ENCODE measurements at places on chromosomes 4 and X.

GRCh38 chrX:63713526-63713925, 71.5 kb downstream of the ARHGEF9 start:
- no peak for DNase-seq

DNA sequence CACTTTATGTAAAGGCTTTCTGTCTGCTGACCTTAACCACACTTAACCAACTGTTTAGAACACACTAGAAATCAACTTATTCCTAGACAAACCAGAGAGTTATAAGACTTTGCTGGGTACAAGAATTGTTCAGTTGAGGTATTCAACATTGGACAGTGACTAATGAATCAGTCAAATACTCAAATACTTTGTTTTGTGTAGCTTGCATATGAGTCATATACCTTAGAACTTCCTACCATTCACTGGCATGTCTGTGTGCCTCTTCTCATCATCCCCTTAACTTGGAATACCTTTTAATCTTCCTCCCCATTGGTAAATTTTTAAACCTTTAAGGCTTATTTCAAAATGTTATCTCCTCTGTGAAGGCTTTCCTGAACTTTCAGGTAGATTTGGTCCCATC, 708.8 kb upstream of the GRIA3 start:
- no peak for DNase-seq

DNA sequence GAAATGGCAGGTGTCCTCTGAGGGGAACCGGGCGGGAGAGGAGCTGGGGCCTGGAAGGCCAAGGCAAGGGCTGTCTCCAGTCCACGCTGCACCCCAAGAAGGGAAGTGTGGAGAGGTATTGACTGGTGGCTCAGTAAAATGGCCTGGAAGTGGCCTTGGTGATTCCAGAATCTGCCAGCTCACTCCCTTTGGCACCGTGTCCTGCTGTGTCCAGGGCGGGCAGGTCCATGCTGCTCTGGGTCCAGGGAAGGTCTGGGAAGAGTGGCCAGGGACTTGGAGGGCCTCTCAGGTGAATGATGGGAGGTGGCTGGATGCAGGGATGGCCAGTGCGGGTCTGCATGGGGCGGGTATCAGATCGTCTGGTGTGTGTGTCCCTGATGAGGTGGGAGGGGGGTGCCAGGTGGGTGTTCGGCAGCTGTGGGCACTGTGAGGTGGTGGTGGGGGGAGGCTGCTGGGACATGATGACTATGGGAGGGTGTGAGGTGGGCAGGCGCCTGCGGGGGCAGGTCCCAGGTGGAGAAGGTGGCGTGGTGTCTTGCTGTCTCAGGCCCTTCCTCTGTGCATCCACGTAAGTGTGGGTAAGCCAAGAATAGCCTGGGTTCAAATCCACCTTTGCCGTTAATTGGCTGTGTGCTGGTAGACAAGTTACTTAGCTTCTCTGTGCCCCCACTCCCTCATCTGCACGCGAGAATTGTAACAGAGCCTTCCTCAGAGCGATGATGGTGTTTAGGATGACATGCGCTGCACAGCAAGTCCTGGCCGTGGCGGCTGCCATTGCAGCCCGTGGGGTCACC, 17.7 kb downstream of the RGS12 start:
- DNase-seq, result no peak

DNA sequence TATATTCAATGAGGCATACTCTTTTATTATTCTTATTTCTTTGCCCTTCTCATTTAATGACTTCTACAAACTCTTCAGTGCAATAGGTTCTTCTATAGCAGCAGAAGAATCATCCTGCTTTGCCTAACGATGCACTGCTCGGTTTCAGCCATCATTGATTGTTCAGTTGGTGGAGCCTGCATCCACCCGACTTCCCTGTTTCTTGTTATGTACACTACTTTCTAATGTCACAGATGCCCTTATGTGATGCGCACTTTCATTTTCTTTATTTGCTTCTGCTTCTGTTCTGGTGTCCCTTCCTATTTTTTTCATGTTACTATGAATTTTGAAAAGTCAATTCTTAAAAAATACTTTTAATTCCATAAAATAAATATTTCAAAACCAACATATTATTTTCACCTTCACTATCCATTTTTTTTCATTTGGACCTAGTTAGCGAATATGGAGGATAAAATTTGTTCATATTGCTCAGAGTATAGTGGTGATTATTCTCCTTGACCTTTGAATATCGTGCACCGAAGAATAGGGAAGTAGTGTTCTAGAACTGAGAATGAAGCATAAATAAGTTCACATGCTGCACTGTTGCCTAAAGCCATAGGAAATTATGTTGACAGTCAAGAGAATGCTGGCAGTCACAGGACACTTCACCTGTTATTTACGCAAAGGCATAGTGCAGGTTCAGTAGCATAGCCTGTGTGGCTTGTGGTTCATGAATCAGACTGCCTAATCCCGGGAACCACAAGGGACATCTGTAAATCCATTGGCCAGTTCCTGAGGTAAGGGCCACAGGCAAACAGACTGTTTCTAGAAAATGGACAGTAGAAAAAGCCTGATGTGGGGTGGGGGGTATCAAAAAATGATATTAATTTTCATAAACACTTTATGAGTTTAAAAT, 21.3 kb upstream of the SFRP2 start:
- DNase-seq, result no peak

DNA sequence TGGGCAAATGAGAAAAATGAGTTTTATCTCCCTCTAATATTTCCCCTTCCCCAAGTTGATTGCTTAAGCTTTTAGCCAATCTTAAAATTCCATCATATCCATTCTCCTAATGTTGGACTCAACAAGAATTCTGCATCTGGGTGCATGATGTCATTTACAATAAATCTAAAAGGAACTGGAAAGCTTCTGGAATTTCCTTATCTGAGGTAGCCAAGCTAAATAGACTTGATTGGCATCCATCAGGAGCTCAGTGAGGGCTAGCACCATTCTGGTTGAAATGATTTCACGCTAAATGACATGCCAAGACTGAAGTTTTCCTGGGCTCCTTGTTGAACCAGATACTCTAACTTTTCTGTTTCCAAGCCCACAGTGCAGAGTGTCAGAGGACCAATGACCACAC, 110.3 kb upstream of the SCML1 start:
- DNase-seq, result no peak

DNA sequence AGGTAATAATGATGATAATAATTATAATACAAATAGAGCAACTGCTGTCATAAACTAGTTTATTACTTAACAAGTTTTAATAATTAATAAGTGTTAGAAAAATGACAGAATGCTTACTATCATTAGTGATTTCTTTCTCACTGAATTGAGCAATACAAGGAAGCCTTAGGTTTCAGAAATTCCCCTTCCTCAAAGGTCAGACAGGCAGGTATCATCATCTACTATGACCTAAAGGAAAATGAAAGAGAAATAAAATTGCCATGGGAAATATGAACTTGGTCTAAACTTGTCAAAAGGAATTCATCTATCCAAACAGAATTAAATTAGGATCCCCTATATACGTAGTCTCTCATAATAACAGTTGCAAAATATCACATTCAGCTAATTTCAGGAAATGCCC, 56.3 kb upstream of the SLC7A11 start:
- no peak for DNase-seq

DNA sequence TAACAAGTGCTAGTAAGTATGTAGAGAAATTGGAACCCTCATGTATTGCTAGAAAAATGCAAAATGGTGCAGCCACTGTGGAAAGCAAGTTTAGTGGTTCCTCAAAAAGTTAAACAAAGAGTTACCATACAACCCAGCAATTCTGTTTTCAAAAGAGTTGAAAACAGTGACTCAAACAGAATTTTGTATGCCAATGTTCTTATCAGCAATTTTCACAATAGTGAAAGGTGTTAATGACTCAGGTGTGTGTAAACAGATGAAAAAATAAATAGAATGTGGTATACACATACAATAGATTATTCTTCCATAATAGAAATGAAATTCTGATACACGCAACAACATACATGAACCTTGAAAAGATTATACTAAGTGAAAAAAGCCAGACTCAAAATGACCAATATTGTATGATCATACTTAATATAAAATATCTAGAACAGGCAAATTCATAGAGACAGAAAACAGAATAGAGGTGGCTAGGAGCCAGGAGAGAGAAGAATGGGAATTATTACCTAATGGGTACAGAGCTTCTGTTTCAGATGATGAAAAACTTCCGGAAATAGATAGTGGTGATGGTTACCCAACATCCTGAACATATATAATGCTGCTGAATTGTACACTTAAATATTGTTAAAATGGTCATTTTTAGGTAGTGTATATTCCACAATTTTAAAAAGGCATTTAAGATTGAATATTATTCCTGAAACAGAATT, 51.6 kb downstream of the WDFY3 start:
- no peak for DNase-seq

- DNase-seq, result no peak
Measured at GRCh38 chrX:109448282-109448938, 33.5 kb downstream of the GUCY2F start.

DNA sequence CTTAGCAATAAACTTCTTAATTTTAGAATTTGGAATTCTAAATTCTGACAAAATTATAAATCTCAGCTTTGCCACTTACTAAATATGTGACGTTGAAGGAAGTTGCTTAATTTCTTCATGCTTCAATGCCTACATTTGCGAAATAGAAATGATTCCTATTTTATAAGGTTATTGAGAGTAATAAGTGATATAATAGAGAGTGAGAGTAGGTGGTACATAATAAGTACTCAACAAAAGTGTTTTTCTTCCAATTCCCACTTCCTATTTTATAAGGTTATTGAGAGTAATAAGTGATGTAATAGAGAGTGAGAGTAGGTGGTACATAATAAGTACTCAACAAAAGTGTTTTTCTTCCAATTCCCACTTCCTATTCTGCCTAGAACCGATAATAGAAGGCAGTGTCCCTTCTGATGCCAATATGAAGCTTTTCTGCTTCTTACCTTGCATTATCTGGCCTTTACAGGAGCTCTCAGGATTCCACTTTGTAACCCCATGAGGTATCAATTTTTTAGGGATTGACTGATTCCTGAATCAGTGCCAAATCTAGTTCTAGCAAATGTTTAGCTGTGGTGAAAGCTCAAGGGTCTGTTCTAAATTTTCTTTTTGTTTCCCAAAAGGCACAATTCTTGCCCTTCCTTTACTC, 31.4 kb downstream of the VSIG4 start:
- no peak for DNase-seq

DNA sequence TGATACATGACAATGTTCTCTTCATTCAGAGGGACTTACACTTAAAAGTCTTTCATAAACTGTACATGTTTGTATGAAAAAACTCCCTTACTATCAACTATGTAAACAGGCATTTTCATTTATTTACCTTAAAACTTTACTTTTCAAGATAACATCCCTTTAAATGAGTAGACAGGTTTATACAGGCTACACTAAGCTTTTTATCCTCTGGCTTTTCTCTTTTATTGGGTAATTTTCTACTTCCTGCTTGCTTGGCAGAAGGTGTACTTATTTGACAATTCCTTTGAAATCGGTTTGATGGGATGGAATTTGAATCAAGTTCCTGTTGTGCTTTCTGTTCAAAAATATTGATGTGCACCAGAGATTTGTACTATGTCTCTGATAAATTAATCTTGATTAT, 81.4 kb downstream of the PTPN13 start:
- no peak for DNase-seq

DNA sequence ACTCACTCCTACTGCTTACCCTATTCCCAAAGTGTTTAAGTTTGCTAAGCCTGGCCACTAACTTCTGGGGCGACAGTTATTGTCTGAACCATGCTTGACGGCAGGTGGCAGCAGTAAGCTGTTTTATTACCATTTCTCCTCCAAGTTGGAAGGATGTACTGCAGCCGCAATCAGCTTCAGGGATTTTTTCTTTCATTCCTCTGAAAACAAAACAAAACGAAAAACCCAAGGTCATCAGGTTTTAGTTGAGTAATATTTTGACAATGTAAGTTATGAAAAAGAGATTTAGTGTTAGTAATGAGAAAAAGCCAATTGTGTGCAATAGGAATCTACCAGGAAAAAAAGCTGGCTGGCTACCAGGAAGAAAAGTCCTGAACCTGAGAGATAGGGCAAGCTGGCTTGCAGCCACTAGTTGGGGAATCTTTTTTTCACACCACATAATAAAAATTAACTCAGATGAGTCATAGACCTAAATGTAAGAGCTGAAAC, 13.2 kb upstream of the RAB9B start:
- DNase-seq, result peak; percentile 6

- DNase-seq, result no peak
Measured at GRCh38 chrX:21718575-21718974, 39.3 kb downstream of the SMPX start.

DNA sequence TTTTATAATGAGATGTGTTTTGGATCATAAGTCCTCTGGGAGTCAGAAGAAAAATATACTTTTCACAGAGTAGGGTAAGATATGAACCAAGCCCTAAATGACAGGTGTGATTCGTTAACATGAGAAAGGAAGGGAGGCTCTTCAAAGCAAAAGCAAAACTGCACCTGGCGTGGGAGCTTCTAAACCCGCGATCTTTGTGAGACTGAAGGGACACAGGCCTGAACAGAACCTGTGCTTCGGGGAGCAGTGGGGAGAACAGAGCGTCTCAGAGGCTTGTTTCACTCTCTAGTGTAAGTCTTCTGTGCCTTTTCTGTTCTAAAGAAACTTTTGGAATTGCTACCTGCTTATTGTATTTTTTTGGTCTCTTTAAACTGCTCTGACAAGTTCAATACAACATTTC, 30.2 kb upstream of the CYP4V2 start:
- DNase-seq, result no peak

DNA sequence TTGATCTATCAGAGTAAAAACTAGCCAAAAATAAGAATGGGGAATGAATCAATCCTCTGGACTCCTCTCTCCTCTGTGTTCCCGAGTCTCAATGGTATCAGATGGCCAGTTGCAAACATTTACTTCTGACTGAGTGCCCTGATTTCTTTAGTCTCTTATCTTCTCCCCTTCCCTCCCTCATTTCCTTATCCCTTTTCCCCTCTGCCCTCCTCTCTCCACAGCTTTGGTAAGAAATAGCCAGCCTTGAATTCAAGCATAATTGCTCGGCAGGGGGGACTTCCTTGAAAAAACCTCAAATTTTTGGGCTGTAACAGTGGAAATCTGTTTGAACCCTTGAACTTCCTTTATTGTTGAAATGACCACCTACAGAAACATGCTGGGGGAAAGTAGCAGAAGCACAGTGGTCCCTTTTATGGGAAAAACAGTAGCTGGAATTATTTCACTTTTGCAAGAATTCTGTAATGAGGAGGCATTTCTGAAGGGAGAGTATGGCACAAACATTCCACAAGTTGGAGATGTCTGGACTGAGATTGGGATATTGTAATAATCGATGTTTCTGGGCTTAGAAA, 40.3 kb downstream of the NHS start:
- no peak for DNase-seq

DNA sequence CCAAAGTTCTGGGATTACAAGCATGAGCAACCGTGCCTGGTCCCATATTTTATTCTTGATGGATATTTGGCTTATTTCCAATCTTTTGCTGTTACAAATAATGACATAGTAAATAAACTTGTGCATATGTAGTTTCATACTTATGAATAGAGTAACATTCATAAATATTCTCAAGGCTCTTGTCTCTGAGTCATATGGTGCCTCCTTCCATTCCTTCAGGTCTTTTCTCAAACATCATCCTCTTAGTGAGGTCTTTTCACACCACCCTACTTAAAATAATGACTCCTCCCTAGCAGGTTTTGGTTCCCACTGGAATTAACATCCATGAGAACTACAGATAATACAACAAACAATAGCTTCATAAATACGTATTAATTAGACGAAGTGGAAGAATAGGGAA, 416.6 kb downstream of the IQCM start:
- no peak for DNase-seq

- no peak for DNase-seq
Measured at GRCh38 chrX:74119016-74119910, 184.7 kb upstream of the ZCCHC13 start.
